HEK293T (cell line): ENCODE measurements at places on chromosomes 3 and 15.

DNA sequence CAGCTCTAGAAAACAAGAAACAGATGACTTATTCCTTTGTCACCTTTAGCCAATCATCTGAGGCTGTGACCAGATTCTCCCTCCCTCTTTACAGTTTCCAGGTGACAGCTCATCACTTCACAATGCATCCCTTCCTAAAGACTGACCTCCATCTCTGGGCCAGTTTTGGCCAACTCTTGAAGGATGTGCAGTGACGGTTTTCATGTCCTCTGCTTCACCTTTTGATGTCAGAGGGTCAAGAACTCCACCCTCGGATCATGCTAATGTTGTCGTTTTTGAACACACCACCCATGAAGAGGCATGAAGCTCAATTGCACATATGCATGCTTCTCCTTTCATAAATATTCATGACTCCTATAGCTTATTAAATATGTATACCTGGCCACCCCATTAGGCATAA lies 161.2 kb upstream of the SYNPR start:
- DNase-seq, result no peak

GRCh38 chr3:172522871-172523818 lies at the start of gene TNFSF10:
TSS of gene TNFSF10 (minus strand) at chr3:172523430. CDS start at chr3:172523384, 46 bp downstream.
- no peak for DNase-seq

DNA sequence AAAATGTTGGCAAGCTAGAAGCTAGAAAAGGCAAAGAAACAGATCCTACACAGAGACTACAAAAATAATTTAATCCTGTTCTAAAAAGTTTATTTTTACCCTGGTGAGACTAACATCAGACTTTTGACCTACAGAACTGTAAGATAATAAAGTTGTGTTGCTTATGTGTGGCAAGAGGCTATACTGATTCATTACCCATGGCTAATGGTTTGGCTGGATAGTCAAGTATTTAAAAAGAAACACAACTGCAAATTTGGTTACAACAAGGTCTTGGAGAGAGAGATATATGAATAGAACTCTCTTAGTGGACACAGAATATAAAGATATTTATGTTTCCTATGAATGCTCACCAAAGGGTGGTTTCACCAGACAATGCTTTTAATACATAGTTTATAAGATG lies 364.2 kb upstream of the PLSCR5 start:
- DNase-seq, result no peak

GRCh38 chr3:9450126-9450525 lies 52.7 kb downstream of the SETD5 start:
- DNase-seq, result no peak

DNA sequence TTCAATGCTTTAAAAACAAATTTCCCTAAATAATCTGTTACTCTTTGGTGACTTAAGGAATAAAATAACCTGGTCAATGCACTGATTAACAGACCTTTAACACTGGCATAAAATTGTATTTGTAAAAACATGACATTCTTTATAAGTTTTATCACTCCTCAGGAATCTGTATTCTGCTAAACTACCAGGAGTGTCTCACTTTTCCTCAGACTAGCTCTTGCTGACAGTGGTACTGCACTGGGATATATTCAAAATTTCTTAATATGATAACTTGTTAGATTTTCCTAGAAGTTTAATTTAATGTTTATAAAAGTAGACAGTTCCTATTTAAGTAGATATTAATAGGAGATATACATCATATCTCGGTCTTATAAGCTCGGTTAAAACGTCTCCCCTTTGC lies 363.4 kb upstream of the ARHGEF26 start:
- DNase-seq, result no peak

GRCh38 chr15:34783431-34783830 lies 11.9 kb downstream of the ACTC1 start:
- DNase-seq, result no peak

- peak; percentile 33 for DNase-seq
These were observed 13.2 kb downstream of the TNIK start for GRCh38 chr3:171446801-171447578.

DNA sequence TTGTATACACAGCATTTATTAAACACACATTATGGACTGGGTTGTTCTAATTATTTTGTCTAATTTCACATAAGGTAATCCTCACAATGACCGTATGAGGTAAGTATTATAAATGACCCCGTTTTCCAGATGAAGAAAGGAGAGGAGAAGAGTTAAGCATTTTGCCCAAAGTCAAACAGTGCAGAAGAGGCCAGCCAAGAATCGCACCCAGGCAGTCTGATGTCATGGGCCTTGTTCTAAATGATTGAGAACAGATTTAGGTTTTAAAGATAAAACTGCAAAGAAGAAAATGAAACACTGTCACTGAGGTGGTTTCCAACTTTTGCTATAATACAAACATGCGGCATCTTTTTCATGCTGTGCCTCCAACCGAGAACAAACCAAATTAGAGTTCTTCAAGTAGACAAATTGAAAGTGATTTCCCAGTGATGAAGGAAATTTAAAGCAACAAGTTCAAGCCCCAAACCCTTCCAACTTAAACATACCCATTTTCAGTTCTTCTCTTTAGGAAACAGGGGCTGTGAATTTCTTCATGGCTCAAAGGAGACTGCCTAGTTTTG lies 155.3 kb downstream of the THRB start:
- no peak for DNase-seq

- peak; percentile 38 for DNase-seq
These were observed 662 bp downstream of the TMEM108 start for GRCh38 chr3:133038731-133039375.

- DNase-seq, result no peak
These were observed 41.8 kb downstream of the ITGA11 start for GRCh38 chr15:68389936-68390817.

DNA sequence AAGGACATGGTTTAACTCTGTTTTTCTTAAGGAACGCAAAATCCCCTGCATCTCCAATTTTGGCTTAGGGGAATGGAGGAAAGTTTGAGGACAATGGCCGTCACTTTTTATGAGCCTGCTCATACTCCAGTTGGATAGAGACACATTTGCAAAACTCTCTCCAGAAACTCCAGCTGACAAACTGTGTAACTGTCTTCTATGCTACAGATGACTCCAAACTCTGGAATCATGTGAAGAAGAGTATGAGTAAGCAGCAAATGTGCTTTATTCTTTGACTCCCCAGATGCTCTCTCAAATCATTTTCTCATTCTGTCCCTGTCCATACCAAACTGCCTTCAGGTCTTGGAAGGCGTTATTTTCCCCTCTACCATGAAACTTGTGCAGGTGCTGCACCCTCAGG lies 226.5 kb upstream of the GPR149 start:
- no peak for DNase-seq

DNA sequence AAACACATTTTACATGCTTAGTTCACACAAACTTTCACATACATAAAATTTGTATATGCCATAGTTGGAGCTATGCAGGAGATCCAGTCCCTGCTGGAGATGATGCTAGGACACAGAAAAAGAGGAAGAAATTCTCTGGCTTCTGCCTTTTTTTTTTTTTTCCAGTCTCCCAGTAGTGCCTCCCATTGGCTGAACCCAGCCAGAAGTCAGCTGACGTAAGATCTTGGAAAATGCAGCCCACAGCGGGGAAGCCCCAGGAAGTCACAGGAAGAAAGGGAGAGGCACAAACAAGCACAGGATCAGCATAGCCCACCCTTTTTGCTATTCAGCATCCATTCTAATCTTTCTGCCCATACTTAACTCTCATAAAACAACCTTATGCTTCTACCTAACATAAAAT lies 38.5 kb downstream of the SCN11A start:
- no peak for DNase-seq

DNA sequence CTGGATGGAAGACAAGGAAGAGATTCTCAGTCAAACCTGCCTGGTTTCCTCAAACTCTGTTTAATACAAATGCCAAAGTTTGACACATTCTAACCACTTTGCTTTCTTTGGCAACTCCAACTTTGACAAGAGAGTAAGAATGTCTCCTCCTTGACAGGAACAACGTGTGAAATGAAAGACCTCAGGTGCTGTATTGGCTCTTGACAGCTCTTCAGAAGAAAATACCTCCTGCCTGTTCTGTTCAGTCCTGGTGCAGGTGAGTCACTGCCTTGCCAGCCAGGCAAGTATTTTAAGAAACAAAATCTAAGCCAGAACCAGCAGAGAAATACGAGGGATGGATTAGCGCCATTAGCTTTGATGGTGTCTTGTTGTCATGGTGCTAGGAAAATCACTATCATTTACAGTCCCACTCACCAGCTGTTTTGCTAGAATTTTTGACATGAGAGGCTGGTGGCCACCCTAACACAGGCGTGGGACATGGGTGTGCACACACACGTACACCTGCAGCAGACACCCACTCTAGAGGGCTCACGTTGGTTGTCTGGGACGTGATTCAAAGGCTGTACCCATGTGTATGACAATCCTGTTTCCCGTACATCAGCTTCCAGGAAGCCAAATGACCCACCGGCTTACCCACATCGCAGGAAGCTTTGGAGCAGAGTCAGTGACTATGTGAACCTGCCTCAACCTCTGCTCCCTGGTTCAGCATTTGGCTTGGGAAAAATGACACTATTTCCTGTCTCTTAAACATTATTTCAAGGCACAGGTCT lies 60.4 kb downstream of the CCNL1 start:
- no peak for DNase-seq

GRCh38 chr3:186044427-186044826 lies 64.5 kb downstream of the ETV5 start:
- no peak for DNase-seq

DNA sequence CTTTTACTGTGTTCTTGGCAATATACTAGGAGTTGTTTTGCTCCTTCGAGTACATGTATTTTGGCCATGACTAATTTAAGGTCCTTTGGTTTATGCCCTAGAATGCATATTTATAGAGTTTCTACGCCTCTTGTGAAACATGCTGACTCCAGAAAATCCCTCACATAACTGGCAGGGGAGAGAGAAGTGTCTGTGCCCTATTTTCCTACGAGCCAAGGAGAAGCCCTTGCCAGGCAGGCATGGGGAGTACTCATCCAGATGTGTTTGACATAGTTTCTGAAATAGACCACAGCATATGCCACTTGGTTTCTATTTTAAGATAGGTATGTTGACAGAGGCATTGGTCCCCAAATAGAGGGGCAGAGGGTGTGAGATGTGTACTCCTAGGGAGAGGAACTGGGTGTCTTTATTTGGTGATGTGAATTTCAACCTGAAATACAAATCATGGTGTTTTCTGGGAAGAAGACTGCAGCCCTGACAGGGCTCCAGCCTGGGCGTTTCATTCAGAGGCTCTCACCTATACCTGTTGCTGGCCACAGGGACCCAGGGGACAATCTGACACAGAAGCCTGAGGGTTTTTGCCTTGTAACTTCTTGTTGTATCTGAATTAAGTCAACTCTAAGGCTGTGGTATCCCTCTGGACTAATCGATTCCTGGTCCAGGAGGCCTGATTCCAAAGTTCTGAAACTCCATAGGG lies 267.8 kb upstream of the C2CD4B start:
- no peak for DNase-seq

DNA sequence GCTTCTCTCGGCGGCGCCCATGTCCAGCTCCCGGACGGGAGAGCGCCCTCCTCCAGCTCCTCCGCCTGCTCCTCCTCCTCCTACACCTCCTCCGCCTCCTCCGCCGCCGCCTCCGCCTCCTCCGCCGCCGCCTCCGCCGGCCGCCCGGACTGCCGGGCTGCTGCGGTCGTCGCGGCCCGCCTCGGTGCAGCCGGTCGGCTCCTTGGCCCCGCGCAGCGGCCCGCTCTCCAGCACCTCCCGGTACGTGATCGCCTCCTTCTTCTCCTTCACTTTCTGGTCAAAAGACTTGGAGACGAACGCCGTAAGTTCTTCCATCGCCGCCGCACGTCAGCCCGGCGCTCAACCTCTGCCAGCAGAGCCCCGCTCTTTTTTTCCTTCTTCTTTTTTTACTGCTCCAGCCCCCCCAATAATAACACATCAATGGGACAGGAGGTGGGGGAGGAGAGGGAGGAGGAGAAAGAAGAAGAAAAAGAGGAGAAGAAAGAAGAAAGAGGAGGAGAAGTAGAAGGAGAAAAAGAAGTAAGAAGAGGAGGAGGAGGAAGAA lies 438 bp downstream of the SHOX2 start:
- peak; percentile 34 for DNase-seq

- no peak for DNase-seq
These were observed 23.3 kb downstream of the SCG5 start for GRCh38 chr15:32664796-32665195.

GRCh38 chr3:98322101-98322500 lies 31.6 kb upstream of the OR5K4 start:
- no peak for DNase-seq

DNA sequence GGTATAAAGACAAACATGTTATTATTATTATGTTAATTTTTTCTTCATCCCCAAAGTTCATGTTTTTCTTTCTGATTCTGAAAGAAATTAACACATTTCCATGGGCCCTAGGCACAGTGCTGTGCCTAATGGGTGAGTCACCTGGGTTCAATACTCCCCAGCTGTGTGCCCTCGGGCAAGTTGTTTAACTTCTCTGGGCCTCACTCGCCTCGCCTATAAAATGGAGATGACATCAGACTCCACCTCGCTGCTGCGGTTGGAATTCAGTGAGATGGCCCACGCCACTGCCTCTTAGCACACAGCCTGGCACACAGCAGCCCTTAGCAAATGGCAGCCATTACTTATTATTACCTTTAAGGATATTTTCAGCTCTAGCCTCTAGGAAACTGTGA lies 22.6 kb downstream of the DNASE1L3 start:
- DNase-seq, result no peak

DNA sequence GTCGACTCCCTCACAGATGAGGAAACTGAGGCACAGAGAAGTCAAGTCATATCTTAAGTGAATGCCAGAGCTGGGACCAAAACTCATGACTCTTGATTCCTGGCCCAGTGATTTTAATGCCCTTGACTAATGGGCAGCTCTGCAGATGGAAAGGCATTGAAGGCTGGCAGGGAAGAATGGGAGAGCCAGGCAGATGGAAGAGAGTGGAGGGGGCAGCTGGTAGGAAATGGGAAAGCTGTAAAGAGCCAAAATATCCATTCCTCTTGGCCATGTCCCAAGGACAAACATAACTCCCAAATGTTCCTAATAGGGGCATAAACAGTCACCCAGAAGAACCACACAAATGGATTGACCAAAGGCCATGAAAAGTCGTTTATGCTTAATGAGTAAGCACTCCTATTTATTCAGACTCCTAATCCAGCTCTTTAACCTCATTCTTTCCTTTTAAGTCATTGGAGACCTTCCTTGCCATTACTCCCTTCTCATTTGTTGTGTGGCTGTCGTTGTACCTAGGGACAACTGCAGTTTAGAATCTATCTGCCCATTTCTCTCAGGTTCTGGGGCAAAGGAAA lies 330.5 kb upstream of the ROPN1 start:
- DNase-seq, result no peak

GRCh38 chr3:108931035-108931434 lies 22.6 kb downstream of the GUCA1C start:
- no peak for DNase-seq

DNA sequence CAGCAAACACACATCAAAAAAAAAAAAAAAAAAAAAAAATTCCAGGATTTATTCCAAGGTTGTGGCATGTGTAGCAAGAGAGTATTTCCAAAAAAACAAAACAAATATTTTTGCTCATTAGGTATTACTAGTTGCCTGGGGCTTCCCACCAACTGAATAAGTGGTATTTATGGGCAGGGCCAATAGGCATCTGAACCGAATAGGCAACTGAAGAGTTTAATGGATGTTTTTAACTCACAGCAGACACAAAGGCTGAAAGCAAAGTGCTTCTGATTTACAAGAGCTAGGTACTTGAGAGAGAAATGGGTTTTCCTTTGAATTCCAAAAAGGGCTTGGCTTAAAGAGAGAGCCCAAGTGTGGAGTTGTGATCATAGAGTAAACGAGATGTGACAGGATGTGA lies 21.4 kb downstream of the EIF4E3 start:
- no peak for DNase-seq
